ENCODE measurements at places on chromosomes 7 and 10.

DNA sequence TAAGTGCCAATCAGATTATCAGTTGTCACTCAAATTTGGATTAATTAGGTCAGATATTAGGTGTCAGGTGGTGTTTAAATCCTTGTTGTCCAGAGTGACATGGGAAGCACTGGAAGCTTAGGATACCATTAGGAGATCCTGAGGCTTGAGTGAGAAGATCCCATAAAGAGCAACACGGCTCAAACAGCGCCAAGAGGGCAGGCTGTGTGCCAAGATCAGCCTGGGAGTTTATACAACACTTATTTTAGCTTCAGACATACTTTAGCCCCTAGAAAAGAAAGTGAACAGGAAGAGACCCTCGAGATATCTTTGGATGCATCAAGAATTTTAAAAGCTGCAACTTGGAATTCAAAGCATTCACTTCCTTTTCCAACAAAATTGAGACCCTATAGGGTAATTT, 14.2 kb upstream of the ACTA2 start:
- DNase-seq, result no peak

DNA sequence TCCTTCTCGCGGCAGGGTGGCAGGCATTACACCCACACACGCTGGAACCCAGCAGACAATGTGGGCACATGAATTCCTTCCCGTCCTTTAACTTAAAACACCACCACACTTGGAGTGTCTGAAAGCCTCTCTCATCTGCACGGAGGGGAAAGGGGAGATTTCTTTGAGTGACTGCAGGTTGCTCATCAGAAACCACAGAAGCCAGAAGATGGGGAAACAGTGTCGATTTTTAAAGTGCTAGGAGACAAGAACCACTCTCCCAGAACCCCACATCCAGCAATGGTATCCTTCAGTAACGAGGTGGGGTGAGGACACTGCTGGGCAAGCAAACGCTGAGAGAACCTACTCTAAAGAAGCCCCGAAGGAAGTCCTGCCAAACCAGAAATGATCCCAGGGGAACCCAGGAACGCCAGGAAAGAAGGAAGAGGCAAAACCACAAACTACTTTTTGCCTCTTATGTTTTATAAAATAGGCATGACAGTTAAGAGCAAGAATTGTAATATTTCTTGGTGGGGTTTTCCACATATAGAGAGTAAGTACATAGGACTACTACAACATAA, 254.3 kb downstream of the ELFN1 start:
- no peak for DNase-seq

- no peak for DNase-seq
These were observed 46.8 kb downstream of the ASB13 start for GRCh38 chr10:5619362-5620211.

GRCh38 chr10:60914690-60915141, 29.3 kb downstream of the RHOBTB1 start:
- no peak for DNase-seq

- no peak for DNase-seq
These were observed 38.8 kb downstream of the CCNJ start for GRCh38 chr10:96082153-96082552.

GRCh38 chr7:151381098-151381347, 28.8 kb downstream of the WDR86 start:
- DNase-seq, result no peak

DNA sequence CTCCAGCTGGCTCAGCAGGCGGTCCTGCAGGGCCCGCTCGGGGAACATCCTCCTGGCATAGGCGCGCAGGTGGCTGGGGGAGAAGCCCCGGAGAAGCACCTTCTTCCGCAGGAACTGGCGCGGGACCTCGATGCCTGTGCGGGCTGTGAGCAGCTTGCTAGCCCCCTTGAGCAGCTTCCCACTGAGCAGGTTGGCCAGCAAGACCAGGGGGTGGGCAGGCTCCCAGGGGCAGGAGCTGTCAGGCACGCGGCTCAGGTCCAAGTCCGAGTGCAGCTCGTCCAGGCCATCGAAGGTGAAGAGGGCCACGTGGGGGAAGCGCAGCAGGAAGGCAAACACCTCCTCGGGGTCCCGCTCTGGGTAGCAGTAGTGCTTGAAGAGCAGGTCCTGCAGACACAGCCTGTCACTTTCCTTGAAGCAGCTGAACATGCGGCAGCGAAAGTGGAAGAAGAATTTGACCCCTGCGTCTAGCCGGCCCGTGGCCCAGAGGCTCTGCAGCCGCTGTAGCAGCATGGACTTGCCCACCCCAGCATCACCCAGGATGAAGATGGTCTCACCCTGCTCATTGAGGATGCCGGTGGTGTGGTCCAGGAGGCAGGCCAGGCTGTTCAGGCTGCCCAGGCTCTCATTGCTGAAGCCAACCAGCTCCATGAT, 26.2 kb downstream of the NOD1 start:
- no peak for DNase-seq

GRCh38 chr7:135924302-135924701, 52.9 kb downstream of the MTPN start:
- DNase-seq, result no peak

DNA sequence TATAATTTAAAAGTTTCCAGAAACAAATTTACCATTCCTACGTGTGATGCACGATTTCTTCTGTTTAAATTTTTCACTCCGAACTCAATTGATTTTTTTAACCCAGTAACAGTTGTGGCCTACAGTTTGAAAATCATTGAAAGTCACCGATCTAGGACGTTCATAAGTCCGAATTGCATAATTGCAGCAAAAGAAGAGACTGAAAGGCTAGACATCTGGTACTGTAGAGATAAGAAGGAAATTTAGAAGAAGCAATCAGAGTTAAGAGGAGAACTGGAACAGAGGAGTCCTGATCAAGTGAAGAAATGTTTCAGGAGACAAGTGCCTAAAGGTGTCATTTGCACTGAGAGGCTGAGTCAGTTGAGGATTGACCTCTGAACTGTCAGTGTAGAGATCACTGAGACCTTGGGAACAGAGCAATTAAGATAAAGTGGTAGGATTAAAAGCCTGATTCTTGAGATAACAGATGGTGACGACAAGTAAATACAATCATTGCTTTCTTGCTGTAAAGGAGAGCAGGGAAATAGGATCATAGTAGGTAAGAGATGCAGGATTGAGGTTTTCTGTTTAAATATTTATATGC, 73.5 kb downstream of the ZFAND4 start:
- no peak for DNase-seq

DNA sequence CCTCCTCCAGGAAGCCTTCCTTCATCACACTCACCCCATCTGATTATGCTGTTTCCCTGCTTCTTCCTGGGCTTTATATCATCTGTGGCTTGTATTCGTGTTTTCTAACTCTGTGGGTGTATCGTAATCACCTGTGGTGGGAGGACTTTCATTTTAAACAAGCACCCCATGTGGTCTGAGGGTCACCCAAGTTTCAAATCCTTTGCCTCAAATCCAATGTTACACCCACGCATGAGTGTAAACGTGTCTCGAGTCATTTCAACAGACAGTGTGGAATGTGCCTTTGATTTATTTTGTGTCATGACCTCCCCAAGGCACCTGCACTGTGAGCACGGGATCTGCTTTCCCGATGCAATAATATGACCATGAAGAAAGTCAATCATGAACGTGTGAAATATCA, 17.5 kb upstream of the LYZL2 start:
- no peak for DNase-seq

GRCh38 chr7:74466196-74466813, 12.6 kb downstream of the GTF2IRD1 start:
- DNase-seq, result no peak

- no peak for DNase-seq
These were observed 141.2 kb downstream of the WDR37 start for GRCh38 chr10:1197384-1197783.

- peak; percentile 7 for DNase-seq
These were observed 84.0 kb downstream of the ANLN start for GRCh38 chr7:36473454-36474282.

DNA sequence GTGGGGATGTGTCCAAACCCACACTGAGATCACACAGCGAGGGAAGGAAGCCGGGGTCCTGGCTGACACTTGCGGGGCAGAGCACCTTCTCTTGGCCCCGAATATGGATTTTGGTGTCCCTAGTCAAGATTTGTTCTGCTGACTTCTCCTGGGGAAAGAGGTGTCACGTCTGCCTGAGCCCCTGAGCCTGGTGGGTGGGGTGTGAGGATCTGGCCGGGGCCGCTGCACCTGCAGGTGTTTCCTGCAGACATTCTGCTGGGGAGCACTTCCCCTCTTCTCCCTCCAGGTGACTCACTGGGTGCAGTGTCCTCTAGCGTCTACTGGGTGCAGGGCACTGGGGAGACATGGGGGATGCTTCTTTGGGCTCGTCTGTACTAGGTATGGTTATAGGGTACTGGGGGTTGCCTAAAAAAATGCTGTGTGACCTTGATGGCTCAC, 99.2 kb downstream of the GRK5 start:
- peak; percentile 73 for DNase-seq

DNA sequence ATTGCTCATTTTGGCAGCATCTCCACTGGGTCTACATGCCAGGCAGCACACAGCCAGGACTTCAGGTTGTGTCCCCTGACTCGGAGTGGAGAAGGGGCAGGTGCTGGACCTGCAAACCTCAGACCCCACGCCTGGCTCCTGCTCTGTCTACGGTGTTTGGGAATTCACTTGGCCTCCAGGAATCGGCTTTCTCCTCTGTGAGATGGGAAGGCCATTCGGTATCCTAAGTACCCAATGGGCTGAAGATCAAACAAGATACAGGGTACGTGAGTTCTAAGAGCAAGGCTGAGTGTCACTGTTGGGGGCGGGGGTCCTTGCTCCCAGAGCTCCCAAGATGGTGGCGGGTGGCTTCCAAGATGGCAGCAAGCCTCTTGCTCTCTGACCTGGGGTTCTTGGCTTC, 73.2 kb upstream of the EN2 start:
- no peak for DNase-seq

GRCh38 chr10:131902211-131902610, 1.4 kb downstream of the PPP2R2D start:
- DNase-seq, result no peak

- DNase-seq, result no peak
These were observed 3.6 kb downstream of the MCU start for GRCh38 chr10:72695496-72695895.

GRCh38 chr10:2340831-2341647, 603.7 kb upstream of the ADARB2 start:
- no peak for DNase-seq

GRCh38 chr10:44419790-44420549, 35.1 kb upstream of the CXCL12 start:
- no peak for DNase-seq

DNA sequence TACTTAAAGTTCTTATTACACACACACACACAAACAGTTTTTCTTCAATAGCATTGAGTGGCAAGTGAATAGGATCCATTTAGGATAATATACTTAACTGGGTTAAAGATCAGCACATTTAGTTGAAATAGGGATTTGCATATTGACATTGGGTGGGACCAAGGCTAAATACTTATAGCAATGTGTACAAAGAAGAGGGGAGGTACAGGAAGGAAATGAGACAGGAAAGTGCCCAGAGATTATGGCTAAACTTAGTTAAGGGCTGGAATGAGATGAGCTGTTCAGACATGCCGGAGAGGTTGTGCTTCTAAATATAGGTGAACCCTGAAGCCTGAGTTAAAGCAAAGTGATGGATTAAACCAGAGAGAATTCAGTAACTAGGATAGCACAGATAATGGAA, 95.1 kb downstream of the LSMEM1 start:
- no peak for DNase-seq

DNA sequence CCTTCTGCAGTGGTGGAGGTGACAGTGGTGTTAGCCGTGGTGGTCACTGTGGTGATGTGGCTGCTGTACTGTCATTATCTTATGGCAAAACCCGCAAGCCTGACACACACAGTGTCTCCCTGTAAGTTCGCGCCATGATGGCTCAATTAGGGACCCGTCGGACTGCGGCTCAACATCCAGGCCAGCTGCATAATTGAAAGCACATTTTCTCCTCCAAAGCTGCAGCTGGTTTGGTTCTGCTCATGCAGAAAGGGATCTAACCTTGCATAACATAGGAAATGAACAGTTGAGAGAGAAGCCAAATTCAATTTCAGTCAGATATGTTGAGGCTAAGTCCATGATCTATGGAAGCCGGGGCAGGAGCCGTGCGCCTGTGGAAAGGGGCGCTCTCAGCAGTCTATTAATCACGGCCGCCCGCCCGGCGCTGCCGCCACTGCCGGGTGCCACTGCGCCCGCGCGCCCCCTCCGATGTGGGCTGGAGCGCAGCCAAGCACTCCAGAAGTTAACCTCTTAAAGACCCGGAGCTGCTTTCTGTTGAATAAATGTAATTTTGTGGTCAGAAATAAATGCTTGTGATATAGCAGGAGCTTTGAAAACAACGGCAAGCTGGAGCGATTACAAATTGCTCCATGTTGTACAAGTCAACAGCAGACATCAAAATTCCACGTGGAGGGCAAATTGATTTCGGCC, 227.7 kb downstream of the CUX1 start:
- DNase-seq, result no peak

DNA sequence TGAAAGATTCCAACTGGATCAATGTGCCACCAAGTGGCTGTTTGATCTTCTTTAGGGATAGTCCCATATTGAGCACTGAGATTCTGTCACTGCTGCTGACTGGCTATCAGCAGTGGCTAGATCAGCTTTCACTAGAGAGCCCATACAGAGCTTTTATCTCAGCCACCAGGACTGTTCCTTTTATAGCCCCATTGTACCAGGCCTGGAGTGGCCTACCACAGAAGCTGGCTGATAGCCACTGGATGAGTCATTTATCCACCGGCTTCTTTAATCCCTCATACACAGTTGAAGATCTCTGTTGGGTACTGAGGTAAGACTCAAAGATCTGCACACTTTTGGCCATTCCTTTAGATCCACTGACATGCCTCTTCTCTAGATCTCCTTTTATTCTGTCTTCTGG, 1101.1 kb downstream of the SORCS3 start:
- no peak for DNase-seq

DNA sequence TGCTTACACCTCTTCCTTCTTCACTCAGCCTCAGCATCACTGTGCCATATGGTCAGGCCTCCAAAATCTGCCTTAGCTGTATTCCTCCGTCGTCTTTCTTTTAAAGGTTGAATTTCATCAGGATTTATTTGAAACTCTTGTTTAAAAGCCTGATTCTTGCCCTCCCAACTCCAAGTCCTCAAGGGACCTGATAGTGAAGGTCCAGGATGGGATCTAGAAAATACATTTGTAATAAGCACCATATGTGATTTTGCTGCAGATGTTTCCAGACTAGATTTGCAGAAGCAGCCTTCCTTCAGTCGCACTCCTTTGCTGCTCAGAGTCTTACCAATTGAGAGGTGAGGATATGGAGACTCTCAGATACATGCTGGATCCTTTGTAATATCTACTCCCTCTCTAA, 101.0 kb upstream of the ANKRD1 start:
- DNase-seq, result no peak

DNA sequence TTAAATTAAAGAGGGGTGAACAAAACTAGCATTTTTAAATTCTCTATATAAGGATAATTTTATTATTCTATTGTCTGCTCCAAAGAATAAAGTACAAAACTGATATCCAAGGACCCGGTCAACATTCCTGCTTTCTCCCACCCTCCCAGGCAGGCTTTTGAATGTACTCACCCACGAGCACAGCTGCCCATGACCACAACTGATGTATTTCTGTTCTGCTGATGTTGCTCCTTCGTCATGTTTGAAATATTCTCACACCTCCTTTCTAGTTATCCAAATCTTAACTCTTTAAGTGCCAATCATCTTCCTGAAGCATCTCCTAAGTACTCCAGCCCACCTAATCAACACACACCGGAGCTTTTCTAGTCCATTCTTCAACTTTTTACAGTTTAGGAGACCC, 46.7 kb downstream of the CALD1 start:
- no peak for DNase-seq
